ENCODE measurements at places on chromosomes 7 and 10. TPM values are rescaled to one million over a fixed set of nuclear protein-coding genes. Genes with fewer than 3 reads are reported as not detected.

DNA sequence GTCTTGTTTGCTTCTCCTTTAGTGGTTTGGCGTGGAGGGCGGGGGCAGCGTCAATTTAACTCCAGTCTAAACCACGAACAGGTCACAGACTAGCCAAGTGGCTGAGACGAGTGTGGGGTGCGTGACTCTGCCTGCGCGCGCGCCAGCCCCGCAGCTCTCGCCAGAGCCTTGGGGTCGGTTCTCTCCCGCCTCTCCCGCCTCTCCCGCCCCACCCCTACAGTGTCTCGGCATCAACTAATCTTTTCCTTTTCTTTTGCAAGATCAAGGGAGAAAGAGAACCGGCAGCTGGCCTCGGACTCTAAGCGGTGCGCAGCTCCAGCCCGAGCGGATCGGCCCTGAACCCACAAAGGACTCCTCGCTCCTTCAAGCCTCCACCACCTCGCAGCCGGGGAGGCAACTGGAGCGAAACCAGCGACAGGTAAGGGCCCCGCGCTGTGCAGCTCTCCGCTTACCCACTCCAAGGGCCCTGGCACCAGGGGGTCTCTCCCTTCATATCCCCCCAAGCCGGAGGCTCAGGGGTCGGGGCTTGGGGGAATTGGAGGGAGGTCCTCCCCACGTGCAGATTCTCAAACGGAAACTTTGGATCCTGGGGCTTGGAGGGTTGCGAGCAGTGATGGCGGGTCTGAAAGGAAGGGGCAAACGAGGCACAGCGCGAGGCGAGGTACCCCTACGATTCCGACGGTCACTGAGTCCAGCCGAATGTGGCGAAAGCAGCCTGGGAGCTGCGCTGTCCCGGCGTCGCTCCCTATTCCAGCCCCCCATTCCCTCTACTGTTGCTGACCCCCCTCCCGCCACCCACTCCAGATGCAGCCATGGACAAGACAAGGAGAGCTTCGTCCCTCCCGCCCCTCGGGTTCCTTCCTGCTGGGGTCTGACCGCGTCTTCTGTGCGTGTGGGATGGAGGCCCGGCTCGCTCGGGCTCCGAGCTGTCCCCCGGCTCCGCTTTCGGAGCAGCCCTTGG, 829 bp downstream of the CHRM2 start:
- DNase-seq = no peak

TMEM130 gene
- total RNA-seq = not detected

GRCh38 chr7:37342176-37342687, 106.4 kb downstream of the ELMO1 start:
- DNase-seq = no peak

- no peak for DNase-seq
These were observed 199.5 kb downstream of the INHBA start for GRCh38 chr7:41503438-41503837.

DNA sequence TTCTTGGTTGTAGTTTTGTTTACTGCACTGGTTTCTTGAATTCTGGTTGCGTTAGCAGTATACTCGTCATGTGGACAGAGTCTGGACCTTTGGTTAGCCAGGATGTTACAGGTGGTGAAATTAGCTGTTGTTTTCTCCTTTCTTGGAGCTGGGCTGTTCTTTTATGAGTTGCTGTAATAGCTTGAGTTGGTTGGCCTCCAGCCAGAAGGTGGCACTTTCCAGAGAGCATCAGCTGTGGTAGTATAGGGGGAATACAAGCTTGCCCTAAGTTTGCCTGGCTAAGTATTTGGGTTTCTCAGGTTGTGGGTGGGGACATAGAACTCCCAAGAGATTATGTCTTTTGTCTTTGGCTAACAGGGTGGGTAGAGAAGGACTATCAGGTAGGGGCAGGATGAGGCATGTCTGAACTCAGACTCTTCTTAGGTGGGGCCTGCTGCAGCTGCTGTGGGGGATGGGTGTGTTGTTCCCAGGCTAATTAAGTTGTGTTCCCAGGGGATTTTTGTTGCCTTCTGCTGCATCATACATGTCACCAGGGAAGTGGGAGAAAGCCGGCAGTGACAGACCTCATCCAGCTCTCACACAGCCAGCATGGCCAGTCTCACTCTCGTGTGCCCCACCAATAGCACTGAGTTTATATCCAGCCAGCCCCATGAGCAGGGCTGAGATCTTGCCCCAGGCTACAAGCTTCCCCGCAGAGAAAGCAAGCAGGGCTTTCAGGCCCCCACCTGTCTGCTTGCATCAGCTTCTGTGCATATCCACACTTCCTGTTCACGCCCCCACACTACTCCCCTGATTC, 246.7 kb upstream of the TPK1 start:
- DNase-seq = no peak

- DNase-seq = no peak
These were observed 63.8 kb upstream of the RET start for GRCh38 chr10:43013065-43013464.

- no peak for DNase-seq
These were observed 117.9 kb downstream of the NKX6-2 start for GRCh38 chr10:132668048-132668394.

All from activated CD4-positive, alpha-beta memory T cell treated with anti-CD3 and anti-CD28 coated beads, Interleukin-2, amount 10 ng/mL, durations not matched to agents 7 days and 5 days (primary cell).